A549 treated with dexamethasone at 1 μM for 4 hours (cell line): ENCODE measurements at places on chromosomes 1 and 21. TPM values are rescaled to one million over a fixed set of nuclear protein-coding genes. Genes with fewer than 3 reads are reported as not detected.

LEMD1 gene
- total RNA-seq: 0.25 TPM in 1 of 5 replicates, not detected in the others

CD1C gene
- total RNA-seq: not detected in 5 replicates

TNFAIP8L2 gene
- not detected in 5 replicates for total RNA-seq

GUK1 gene
- 108 to 153 TPM (median 145 TPM) in 5 replicates for total RNA-seq

OR2L8 gene
- total RNA-seq: not detected in 5 replicates
